ENCODE measurements at places on chromosomes 5 and 9. TPM values are rescaled to one million over a fixed set of nuclear protein-coding genes. Genes with fewer than 3 reads are reported as not detected.

The SLC6A19 gene
- total RNA-seq = not detected

The PPWD1 gene
- 52.3 TPM for total RNA-seq

The EDIL3 gene
- 47.0 TPM for total RNA-seq

The CCDC112 gene
- 10.1 TPM for total RNA-seq

The MAMDC2 gene
- 6.5 TPM for total RNA-seq

The IFNA2 gene
- total RNA-seq = not detected

The CETN3 gene
- 8.8 TPM for total RNA-seq

The CRHBP gene
- 0.15 TPM for total RNA-seq
